ACHN (cell line): ENCODE measurements at places on chromosomes 4 and X.

GRCh38 chr4:145098675-145099037 is 545 bp downstream of the ABCE1 start:
- DNase-seq, result peak; percentile 70

DNA sequence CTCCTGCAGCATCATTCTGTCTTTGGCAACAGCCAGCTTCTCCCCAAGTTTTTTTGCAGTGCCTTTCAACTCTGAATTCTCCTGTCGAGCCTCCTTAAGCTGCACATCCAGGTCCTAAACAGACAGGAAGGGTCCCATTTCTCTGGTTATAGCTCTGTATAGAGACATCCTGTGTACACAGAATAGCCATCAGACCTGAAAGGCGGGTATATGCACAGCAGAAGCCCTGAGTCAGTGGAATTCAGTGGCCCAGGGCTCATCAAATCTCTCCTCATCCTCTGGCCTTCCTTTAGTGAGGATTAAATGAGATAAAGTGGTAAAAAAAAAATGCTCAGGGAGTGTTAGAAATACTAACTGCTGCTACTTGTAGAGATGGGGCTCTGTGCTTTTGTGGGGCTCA is 73.8 kb downstream of the FAM184B start:
- no peak for DNase-seq

DNA sequence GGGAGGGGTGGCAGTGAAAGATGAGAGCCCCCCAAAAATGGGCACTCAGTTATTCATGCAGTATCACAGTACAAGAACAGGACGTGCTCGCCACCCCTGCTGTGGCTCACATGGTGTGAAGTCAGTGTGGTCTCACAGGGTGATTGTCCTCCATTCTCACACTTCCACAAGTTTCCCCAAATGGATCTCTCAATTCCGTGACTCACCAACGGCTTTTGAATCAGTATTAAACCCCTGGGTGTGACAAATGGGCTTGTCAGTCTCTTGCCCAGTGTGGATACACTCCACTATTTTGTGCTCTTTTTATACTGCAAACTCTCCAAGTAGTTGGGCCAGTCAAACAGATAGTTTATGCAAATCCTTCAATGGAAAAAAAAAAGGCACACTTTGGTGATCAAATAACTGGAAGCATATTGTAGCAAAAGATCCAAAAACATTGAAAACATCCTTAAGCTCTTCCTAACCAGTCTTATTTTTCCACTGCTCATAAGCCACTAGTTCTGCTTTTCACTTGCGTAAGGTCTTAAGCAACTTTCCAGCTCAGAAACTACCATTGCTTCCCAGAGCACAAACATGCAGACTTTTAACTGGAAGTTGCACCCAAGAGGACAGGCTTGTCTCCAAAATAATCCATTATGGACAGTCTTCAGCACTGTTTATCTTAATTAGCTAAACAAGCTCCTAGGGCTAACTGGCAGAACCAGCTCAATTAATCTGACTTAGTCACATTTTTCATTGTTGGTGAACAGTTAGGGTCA is 365.7 kb downstream of the PPP3CA start:
- no peak for DNase-seq

GRCh38 chrX:99137488-99137887 is 1272.6 kb downstream of the PCDH19 start:
- no peak for DNase-seq

GRCh38 chrX:153669174-153669890 is 4.3 kb downstream of the PNCK start:
- DNase-seq, result no peak

- no peak for DNase-seq
These were observed 891 bp downstream of the TLR2 start for GRCh38 chr4:153684971-153685371.

- DNase-seq, result no peak
These were observed 70.3 kb upstream of the IQCM start for GRCh38 chr4:149885896-149886295.

DNA sequence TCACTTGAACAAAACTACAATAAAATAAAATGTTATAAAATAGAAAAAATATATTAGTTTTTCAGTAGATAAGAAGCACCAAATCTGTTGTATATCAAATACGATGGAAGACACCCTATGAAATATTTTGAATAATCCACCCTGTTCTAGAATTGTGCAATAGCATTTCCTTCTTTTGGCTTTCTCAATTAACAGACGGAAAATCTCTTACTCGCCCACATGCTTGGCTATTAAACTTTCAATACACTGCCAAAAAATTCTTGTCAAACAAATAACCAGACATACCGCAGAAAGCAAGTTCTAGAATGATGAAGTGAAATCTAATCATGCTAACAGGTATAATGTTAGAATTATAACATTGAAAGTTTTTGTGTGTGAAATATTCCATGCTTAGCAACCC is 671.6 kb upstream of the SLIT2 start:
- no peak for DNase-seq

- DNase-seq, result no peak
These were observed 20.6 kb downstream of the GALNT7 start for GRCh38 chr4:173189117-173189693.

DNA sequence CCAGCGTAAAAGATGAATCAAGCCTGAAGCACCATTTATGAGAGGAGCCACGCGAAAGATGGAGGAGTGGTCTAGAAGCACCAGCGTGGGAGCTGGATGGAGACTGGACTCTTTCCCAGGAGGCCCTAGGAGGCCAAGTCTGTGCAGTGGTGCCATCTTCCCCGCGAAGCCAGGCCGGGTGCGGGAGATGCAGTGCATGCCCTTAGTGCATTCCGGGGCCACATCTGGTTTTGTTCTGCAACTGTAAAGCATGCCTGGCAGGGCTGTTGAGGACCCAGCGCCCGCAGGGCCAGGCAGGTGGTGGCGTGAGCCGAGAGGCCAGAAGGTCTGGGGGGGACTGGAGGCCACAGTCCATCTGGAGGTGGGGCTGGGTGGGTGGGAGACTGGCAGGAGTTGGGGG is 78.6 kb upstream of the ADRA2C start:
- no peak for DNase-seq

DNA sequence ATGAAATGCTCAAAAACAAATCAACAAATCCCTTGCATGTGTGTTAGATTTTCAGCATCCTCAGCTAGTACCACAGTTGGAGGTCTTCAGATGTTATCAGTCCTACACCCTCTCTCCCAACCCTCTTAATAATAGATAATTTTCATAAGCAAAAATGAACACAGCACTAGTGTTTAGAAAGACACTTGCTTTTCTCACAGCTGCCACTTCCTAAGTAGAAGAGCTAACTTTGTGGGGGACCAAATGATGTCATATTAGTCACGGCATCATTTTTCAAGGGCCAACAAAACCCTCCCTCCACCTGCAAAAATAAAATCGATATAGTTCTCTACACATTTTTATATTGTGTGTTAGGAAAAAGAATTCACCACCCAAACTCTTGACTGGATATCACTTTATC is 163.5 kb upstream of the GYPA start:
- DNase-seq, result no peak

GRCh38 chrX:14051416-14051815 is 21.7 kb upstream of the GEMIN8 start:
- no peak for DNase-seq

- no peak for DNase-seq
These were observed 228.8 kb upstream of the PGRMC2 start for GRCh38 chr4:128516301-128516969.

- no peak for DNase-seq
These were observed 150.5 kb downstream of the VCX3A start for GRCh38 chrX:6384371-6384770.

DNA sequence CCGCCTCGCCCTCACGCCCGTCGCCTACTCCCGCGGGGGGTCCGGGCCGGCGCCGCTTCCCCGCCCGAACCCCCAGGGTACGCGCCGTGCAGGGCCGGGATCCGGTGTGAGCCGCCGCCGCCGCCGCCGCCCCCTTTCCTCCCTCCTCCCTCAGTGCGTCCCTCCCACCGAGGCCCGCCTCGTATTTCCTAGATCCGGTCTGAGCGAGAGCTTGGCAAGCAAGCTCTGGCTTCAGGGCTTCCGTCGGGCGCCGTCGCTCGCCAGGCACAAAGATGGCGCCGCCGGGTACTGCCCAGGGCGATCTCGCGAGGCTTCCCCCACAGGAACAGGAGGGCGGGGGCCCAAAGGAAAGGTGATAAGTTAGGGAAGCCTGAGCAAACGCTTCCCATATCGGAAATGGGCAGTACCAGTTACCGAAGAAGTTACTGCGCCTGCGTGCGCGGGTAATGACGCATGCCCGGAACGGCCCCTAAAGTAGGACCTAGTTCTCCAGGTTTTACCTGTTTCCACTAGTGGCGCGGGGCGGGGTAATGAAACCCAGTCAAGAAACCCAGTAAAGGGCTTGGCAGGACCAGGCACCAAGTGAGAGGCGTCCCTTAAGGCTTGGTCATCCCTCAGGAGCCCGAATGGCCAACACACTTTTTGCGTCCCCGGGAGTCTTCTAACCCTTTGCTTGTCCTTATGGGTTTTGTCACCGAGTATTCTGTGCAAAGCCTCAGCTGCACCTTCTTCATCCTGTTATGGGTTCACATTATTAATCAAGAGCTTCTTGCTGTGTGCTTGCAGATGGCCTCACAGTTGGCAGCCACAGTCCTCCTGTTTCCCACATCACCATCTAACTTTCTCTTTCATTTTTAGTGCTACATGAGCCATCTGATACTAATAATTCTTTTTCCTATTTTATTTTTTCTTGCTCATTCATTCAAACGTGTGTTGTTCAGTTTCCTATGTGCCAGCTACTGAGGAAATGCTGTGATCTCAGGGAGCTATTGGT is at the start of gene TAB3:
Gene TAB3, minus strand, starts transcription at position 108 of the 994 bp plus-strand sequence. CDS start 29,666 bp downstream, outside the sequence.
- DNase-seq, result peak; percentile 91

- DNase-seq, result no peak
These were observed 81.5 kb downstream of the QRFPR start for GRCh38 chr4:121299367-121299766.

DNA sequence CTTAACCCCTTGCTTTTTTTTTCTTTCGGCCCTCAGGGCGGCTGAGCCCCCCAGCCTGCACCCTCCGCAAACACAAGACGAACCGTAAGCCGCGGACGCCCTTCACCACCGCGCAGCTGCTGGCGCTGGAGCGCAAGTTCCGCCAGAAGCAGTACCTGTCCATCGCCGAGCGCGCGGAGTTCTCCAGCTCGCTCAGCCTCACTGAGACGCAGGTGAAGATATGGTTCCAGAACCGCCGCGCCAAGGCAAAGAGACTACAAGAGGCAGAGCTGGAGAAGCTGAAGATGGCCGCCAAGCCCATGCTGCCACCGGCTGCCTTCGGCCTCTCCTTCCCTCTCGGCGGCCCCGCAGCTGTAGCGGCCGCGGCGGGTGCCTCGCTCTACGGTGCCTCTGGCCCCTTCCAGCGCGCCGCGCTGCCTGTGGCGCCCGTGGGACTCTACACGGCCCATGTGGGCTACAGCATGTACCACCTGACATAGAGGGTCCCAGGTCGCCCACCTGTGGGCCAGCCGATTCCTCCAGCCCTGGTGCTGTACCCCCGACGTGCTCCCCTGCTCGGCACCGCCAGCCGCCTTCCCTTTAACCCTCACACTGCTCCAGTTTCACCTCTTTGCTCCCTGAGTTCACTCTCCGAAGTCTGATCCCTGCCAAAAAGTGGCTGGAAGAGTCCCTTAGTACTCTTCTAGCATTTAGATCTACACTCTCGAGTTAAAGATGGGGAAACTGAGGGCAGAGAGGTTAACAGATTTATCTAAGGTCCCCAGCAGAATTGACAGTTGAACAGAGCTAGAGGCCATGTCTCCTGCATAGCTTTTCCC is 3.4 kb downstream of the MSX1 start:
- DNase-seq, result no peak

GRCh38 chrX:53224860-53225797 is at the start of gene KDM5C:
KDM5C (minus strand) TSS chrX:53225207; CDS start chrX:53224889, 318 bp downstream.
- DNase-seq, result peak; percentile 85

GRCh38 chr4:155134136-155134535 is 74.3 kb upstream of the NPY2R start:
- DNase-seq, result no peak

DNA sequence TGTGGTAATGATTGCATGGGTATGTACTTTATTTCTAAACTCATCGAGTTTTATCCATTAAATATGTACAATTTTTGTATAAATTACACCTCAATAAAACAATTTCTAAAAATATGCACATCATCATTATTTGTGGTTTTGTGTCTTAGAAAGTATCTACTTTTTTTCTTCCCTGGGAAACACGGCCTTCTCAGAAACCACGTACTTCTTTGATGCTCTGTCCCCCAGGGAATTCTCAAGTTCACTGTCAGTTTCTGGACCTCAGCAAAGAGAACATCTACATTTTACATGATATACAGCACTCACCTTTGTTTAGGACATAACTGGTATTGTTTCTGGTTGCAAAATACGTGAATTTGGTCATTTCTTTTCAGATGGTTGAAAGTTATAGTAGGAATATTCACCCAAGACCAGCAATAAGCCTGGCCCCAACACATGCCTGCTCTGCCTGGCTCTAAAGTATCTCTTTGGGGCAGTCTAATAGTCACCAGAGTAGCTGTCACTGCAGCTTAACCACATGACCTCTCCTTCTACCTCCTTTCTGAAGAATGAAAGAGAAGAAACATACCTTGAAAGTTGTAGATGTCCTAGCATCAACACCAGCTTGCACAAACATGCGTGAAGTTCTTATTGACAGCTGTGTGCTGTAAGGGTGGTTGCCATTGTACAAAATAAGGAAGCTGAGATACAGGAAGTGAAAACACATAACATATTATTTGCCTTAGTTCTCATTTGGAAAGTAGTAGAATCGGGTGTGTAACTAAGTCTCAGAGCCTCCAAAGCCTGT is 48.4 kb upstream of the SPANXN4 start:
- DNase-seq, result no peak

DNA sequence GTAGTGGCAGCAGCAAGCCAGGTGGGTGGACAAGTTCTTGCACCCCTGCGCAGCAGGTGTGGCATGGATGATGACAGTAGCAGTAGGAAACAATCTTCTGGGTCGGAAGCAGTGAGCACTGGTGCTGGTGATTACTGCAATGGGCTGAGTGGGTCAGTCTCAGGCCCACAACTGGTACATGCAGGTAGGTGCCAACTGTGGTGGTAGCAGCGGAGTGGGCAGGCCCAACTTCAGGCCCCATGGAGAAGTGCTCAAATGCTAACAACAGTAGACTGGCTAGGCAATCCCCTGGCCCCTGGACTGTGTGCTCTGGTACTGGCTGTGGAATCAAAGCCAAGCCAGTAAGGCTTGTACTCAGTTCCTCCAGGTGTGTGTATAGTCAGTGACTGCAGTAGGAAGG is 413.7 kb downstream of the PDGFC start:
- DNase-seq, result no peak

- no peak for DNase-seq
These were observed 150.8 kb upstream of the ARX start for GRCh38 chrX:25166546-25166945.

- DNase-seq, result peak; percentile 37
These were observed 6.1 kb upstream of the ABRAXAS1 start for GRCh38 chr4:83490876-83491450.
